ENCODE measurements at places on chromosomes 3 and 15.

GRCh38 chr3:42678447-42678846, 6.9 kb upstream of the KLHL40 start:
- DNase-seq: no peak

DNA sequence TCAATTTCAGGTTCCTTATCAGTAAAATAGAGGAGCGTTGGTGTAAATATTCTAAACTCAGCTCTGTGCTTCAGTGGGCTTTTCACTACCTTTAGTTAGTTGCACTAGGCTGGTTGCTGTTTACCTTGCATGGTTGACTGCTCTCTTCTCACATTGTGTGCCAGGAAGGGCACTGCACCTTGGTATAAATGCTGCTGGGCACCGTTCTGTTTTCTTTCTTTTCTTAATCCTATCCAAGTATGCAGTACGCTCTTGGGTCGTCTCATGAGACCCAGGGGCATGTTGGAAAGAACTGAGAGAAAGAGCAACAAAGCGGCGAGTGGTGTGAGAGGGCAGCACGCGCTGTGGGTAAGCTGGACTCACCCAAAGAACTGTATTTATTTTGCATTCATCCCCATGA, 22.4 kb downstream of the KCNMB2 start:
- no peak for DNase-seq

GRCh38 chr3:170330366-170330765, 27.1 kb upstream of the SKIL start:
- no peak for DNase-seq

GRCh38 chr3:88863196-88863595, 244.2 kb upstream of the EPHA3 start:
- DNase-seq: no peak

- no peak for DNase-seq
These were observed 317.3 kb downstream of the ZNF385D start for GRCh38 chr3:21433751-21434150.

DNA sequence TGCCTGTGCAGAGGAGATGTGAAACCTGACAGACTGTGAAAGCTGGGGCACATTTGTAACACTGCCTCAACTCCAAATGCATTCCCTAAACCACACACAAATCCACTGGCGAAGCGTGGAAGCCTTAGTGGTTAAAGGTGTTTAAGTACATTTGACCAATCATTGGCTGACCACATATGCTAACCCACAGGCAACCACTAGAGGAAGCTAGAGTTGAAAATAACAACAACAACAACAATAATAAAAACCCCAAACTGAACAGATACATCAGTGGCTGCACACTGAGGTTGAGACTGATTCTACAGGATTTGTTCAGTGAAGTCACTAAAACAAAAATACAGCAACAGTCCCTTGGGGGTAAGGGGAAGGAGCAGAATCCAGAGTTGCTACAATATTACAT, 129.7 kb downstream of the TJP1 start:
- DNase-seq: no peak

- DNase-seq: no peak
These were observed 235.7 kb downstream of the SATB1 start for GRCh38 chr3:18189282-18190050.

- DNase-seq: no peak
These were observed 3.5 kb downstream of the GORASP1 start for GRCh38 chr3:39103791-39104552.

GRCh38 chr3:184299488-184300377, 692 bp downstream of the PSMD2 start:
- peak; percentile 34 for DNase-seq

- DNase-seq: no peak
These were observed 4.5 kb downstream of the NDUFB5 start for GRCh38 chr3:179608931-179609720.

- DNase-seq: no peak
These were observed 61.9 kb downstream of the HMG20A start for GRCh38 chr15:77482570-77482969.

DNA sequence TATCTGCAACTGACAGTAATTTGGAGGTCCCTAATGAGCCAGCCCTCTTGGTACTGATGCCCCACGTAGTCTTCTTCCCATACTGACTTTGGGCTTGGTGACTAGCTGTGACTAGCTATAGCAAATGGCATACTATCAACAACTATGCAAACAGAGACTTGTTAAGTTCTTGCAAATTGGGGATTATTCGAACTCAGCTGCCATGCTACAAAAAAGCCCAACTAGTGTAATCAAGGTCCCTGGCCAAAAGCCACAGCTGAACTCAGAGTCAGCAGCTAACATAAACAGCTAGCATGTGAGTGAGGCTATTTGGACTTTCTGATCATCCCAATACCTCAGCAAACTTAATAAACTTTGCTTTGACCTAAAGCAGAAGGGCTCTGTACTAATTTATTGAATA, 121.2 kb upstream of the PLXND1 start:
- no peak for DNase-seq

GRCh38 chr15:65938604-65939003, 69.3 kb downstream of the RAB11A start:
- DNase-seq: no peak

- DNase-seq: no peak
These were observed 6.6 kb downstream of the XYLB start for GRCh38 chr3:38353151-38353550.

DNA sequence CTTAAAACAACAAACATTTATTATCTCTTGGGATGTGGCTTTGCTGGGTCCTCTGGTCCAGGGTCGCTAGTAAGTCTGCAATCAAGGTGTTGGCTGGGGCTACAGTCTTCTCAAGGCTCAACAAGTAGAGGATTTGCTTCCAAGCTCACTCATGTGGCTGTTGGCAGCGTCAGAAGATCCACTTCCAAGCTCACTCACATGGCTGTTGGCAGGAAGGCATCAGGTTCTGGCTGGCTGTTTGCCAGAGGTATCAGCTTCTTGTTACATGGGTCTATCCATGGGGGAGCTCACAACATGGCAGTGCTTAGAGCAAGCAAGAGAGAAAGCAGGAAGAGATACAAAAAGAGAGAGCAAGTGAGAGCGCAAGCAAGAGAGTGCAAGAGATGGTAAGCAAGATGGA, 15.0 kb upstream of the BNC1 start:
- DNase-seq: no peak

- DNase-seq: no peak
These were observed 251.0 kb upstream of the ICE2 start for GRCh38 chr15:60729850-60730458.

DNA sequence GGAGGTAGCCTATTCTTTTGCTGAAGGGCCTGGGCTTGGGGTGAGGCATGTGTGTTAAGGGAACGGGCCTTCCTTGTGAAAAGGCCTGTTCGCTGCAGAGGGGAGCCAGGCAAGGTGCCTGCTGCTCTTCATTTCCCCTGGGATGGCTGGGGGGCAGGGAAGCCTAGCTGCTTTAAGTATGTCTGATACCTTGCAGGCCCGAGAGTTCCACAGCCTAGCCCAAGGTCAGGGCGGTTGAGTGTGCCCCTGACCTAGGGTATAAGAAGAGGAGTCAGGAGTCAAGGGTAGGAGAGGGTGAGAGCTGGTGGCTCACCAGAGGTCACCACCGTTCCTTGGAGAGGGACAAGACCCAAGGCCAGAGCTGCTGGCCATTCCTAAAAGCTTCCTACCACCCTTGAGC, 46.6 kb downstream of the UMPS start:
- no peak for DNase-seq
